ENCODE measurements at places on chromosomes 5 and 9.

DNA sequence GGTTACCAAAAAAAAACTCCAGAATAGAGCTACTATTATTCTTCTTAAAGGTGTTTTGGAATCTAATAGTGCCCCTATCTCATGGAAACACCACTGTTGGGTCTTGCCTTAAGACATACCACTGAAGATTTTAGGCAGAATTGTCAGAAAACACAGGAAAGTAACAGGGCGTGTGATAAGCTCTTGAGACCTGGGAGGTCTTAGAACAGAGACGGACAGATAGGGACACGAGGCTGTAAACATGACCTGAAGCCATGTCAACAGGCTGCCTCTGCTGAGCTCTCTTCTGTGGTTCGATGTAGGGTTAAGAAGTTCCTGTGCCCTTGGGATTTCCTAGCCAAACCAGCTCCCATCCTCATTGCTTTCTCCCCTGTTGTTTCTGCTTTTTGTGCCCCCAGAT is 69.3 kb downstream of the CTSL start:
- DNase-seq: no peak

DNA sequence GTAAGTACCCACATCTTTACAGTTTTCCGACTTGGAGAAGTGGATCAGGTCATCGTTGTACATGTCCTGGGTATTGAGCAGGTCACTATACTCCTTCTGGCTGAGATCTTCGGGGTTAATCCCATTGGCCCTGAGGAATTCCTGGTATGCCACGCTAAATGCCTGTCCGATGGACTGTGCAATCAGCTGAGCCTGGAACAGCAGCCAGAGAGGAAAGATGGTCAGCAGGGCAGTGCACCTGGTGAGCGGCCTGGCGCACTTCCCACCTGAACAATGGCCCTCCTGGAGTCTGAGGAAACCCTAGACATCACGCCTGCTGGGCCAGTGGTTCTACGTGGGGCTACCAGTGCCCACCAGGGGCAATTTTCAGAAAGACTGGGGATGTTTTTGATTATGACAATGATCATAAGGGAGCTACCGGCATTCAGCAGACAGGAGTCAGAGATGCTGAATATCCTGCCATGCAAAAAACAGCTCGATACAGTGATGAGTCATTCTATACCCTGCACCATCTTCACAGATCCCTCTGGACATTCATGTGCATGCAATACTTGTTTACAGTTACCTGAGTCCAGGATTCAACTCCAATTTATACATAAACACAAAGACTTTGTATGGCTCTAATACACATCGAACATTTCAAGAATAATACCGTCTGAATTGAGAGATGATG is 127.2 kb downstream of the ENTREP1 start:
- no peak for DNase-seq

DNA sequence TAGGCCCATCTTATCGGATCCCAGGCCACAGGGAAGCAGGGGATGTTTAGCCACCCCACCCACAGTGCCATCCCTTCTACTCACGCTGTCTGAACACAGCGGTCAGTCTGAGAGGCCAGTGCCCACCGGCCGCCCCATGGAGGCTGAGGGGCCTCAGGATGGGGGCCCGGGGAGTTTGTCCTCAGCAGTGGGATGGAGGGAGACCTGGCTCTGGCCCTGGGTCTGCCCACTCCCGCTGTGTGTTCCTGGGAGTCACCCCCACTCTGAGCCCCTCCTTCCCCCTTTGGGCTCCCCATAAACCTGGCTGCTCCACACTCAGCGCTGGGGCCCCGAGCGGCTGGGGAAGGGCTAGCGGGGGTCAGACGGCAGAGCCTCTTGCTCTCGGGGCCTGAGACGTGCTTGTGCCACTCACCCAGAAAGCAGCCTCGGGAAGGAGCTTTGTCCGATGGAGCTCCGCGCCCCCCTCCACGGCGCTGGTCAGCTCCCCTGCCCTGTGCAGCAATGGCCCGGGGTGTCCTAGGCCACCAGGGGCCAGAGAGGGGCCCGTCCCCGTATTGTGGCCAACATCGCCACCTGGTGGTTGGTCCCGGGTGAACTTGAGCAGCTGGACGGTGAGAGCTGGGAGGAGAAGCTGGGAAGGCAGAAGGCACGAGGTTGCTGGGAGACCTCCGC is 10.9 kb upstream of the LAMC3 start:
- DNase-seq: no peak

- DNase-seq: no peak
Measured at GRCh38 chr9:138118601-138119071, 241.1 kb downstream of the CACNA1B start.

GRCh38 chr5:108528655-108529054 is 146.8 kb upstream of the FBXL17 start:
- no peak for DNase-seq

- no peak for DNase-seq
Measured at GRCh38 chr9:85944672-85945071, 3.7 kb downstream of the NAA35 start.

DNA sequence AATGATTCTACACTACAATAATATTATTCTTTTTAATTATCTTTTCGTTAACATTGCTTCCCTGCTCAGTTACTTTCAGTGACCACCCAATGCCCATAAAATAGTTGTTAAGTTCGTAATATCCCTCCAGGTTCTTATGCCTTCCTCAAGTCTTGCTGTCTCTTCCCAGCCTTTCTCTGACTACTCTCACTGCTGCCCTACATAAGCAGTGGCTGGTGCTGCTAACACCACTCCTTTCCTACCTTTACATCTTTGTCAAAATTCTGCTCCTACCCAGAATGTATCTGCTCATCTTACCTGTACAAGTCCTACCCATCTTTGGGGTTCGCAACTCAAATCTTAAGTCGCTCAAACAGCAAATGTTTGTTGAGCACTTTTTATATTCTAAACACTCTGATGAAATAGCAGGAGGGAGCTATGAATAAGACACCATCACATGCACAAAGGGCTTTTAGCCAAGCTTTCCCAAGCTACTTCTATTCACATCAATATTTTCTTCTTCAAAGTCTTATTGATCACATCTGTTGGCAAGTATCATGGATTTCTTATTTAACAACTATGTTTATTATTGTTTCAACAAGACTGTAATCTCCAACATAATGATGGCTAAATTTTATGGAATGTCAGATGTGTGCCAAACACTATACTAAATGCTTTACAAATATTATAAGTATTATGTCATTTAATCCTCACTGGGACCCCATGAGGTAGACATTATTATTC is 29.5 kb downstream of the SLC25A46 start:
- DNase-seq: no peak

- no peak for DNase-seq
Measured at GRCh38 chr5:143386725-143387124, 16.8 kb downstream of the NR3C1 start.

GRCh38 chr5:20559845-20560244 is 571.8 kb upstream of the CDH18 start:
- no peak for DNase-seq

DNA sequence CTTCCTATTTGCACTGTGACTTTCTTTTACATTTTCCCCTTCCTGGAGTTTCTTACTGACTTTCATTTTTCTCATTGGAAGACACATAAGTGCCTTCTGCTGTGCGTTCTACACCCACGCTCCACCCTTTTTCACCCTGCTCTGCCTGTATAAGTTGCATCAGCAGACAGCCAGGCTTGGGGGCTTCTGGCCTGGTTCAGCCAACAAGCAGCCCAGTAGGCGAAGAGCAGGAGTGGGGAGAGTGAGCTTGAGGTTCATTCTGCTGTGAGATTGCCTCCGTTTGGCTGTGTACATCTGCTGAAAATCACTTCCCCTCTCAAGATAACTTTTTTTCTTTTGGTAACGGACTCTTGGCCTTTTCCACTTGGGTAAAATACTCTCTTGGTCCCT is 38.4 kb downstream of the RASGRF2 start:
- no peak for DNase-seq

DNA sequence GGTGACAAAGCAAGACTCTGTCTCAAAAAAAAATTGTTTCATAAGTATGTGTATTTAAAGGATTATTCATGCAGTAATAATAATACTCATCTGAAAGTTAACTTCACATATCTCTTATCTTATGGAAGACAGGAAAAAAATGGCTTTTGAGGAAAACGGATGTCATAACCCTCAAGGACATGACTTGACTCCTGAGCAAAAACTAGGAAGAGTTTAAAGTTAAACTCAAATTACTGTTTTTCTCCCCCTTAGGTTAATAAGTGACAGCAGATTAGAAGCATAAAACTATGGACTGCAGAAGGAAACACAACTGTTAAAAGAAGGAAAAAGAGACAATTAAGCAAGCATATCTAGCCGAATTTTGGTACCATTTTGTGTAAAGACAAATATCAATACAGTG is 16.5 kb downstream of the DHX29 start:
- no peak for DNase-seq

GRCh38 chr9:133571896-133572595 is 37.1 kb downstream of the FAM163B start:
- DNase-seq: no peak

DNA sequence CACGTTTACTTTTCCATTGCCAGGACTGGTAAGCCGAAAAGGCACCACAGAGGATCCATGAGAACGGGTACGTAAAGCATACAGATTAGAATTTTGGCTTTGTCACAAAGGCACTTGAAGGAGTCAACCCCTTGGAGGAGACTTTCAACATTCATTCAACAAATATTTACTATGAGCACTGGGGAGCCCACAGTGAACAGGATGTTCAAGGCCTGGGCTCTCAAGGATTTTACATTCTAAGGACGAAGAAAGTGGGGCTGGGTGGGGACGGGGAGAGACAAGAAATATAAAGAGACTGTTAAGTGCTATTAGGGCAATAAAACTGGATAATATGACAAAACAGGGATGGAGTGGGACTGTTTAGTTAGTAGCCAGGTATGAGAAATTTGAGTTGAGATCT is 66.0 kb downstream of the KLF4 start:
- no peak for DNase-seq

DNA sequence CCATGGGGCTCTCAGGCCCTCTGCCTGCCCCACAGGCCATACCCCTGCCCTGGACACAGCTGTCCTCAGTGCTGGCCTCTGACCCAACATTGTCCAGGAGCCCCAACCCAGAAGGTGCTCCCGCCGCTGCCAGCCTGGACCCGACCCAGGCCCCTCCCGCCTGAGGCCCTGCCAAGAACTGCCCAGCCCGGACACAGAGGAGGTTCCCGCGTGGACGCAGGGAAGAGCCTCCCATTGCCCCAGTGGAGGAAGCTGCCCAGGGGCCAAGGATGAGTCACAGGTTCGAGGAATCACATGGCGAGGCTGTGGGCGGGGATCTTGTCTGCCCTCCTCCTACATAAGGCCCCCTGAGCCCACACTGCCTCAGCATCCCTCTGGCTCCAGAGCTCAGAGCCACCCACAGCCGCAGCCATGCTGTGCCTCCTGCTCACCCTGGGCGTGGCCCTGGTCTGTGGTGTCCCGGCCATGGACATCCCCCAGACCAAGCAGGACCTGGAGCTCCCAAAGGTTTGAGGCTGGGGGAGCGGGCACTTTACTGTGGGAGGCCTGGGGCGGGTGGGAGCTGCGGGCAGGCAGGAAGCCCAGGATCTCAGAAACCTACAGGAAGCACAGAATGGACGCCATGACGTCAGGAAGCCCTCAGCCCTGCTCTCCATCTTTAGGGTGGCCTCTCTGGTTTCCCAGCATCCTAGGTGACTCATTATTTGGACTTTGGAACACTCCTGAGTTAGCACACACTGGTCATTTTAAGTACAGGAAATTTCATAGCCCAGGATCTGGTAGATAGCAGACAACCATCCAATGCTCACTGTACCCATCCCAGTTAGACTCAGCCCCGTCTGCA is at the start of gene PAEP:
PAEP (plus strand) TSS at position 366 of the 844 bp plus-strand sequence.
- DNase-seq: no peak

- DNase-seq: no peak
Measured at GRCh38 chr9:72883875-72884274, 69.0 kb downstream of the ALDH1A1 start.

DNA sequence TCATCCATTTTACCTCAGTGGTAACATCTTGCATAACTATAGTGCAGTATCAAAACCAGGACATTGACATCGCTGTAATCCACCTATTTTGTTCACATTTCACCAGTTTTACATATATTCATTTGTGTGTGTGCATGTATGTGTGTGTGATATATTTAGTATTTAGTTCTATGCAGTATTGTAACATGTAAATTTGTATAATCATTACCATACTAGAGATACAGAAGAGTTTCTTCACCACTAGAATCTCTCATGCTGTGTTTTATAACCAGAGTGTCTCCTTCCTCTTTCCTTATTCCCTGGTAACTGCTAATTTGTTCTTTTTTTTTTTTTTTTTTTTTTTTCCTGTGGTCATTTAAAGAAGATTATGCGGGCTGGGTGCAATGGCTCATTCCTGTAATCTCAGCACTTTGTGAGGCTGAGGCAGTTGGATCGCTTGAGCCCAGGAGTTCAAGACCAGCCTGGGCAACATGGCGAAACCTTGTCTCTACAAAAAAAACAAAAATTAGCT is 11.0 kb downstream of the RASA1 start:
- no peak for DNase-seq

DNA sequence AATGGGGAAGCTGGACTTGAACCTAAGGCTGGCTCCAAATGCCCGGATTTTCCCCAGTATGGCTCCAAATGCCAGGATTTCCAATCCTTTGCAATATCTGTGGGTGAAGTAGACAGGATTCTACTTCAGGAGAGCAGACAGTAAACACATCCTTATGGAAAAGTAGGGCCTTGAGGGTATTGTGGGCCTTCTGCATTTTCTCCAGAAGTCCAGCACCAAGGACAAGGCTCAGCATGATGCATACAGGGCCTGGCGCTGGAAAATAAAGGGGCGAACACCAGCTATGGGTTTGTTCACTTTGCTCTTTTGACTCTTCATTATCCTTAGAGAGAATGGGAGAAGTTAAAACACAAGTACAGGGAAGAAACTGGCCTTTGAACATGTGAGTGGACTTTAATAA is 347.5 kb downstream of the SEMA5A start:
- DNase-seq: no peak

DNA sequence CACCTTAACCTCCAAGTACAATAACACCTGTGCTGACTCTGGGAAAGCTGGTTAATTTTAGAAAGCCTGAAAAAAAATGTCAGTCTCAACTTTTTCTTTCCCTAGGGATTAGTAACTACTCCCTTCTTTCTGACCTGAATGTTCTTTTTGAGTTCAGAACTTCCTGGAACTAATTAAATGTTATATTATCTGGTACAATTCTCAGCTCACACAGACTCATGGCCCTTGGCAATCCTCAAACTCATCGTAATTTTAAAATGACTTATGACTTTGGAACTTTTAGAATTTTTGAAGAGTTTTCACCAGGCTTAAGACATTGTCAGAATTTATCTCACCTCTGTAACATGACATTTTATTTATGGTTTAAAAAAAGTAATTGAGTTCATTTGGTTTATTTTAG is 315.0 kb downstream of the FER start:
- DNase-seq: no peak

DNA sequence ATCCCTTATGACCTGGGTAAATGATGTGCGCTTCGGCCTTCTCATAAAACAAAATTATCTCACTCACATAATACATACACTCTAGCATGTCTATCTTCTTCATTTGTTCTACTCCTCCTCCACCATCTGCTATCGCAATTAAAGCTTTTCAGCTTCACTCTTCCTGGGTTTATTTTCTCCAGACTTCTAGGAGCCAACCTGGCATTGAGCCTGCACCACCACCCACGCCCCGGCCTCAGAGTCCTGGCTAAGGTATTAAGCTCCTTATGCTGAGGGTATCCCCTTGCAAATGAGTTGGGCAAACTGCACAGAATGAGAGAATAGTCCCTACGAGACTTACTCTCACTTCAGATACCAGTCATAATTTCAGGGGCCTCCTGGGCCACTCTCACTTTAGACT is 236.1 kb upstream of the CDH12 start:
- DNase-seq: no peak

Measured in cortex of kidney (tissue), 1 donor.